Lower lobe of right lung (tissue), 2 donors: ENCODE measurements at places on chromosomes 2 and 18. TPM values are rescaled to one million over a fixed set of nuclear protein-coding genes. Genes with fewer than 3 reads are reported as not detected.
A peak's percentile ranks its signal among the peaks of the same experiment; 100 is the strongest.

The LIPG gene
- 3.7 TPM for total RNA-seq

The CYBRD1 gene
- 262 TPM for total RNA-seq

DNA sequence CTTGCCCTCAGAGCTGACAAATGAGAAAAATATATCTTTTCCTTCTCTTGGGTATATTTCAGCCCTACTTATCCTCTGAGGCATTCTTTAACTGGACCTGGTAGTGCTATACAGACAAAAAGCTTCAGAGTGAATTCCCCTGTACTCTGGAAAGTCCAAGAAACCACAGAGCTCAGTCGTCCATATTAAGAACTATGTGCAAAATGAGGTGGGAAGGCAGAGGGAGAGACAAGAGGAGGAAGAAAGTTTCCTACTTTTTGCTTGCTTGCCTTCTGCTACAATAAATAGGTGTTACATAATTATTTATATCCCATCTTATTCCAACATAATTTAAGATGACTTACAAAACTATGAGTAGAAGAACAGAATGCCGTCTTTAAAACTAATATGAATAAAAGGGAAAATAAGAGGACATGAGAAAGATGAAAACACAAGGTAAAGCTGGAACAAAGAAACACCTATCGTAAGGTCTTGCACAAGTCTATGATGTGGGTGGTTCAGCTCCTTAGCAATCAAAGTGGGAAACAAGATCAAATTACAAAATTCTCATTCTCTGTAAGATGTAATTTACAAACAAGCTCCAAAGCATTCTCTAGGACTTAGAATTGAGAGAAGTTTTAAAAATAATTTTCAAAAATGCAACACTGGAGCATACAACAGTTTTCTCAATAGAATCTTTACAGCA lies 97.9 kb downstream of the BAZ2B start:
- H3K4me3 ChIP-seq: no peak overlapping the region
- H3K27me3 ChIP-seq: no peaks in the 10 kb centered on the region
- H3K27ac ChIP-seq: peak overlapping the region; percentile 18
- H3K36me3 ChIP-seq: no peaks in the 10 kb centered on the region

- H3K4me1 ChIP-seq: no peaks in the 10 kb centered on the region
- H3K36me3 ChIP-seq: peaks cover 63% of the 10 kb centered on the region
- no peak overlapping the region for H3K4me3 ChIP-seq
- DNase-seq: no peak
- no peaks in the 10 kb centered on the region for H3K27me3 ChIP-seq
Observed at GRCh38 chr2:230473378-230473777, 57.4 kb downstream of the SP100 start.

GRCh38 chr2:215619022-215619958 lies 183.4 kb upstream of the FN1 start:
- no peaks in the 10 kb centered on the region for H3K27me3 ChIP-seq
- peaks cover 6% of the 10 kb centered on the region for H3K4me1 ChIP-seq
- H3K36me3 ChIP-seq: no peaks in the 10 kb centered on the region
- DNase-seq: no peak
- no peak overlapping the region for H3K4me3 ChIP-seq

- no peaks in the 10 kb centered on the region for H3K27me3 ChIP-seq
- H3K4me3 ChIP-seq: no peak overlapping the region
- peaks cover 12% of the 10 kb centered on the region for H3K4me1 ChIP-seq
- DNase-seq: no peak
- H3K27ac ChIP-seq: no peak overlapping the region
- peaks cover 40% of the 10 kb centered on the region for H3K36me3 ChIP-seq
Observed at GRCh38 chr2:42339191-42339912, 21.7 kb downstream of the COX7A2L start.
